Activated T-helper 9 cell treated with anti-CD3 and anti-CD28 coated beads, Interleukin-2, amount 50 U/mL, for 16 hours (primary cell): ENCODE measurements at places on chromosomes 6 and 20.
A peak's percentile ranks its signal among the peaks of the same experiment; 100 is the strongest.

DNA sequence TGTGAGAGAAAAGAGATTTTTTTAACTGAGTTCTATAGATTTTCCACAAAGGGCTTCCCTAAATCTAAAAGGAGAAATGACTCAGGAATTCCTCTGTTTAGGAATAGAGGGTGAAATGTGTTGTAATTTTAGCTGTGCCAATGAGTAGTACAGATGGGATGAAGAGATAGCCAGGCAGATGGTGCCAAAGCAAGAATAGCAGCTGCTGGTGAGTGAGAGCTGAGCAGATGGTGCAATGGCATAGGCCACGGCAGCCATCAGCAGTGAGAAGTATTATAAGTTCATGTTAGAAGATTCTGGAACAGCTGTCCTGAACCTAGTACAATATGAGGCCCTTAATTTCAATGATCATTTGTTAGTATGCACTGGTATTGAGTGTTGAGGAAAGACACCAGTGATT lies 40.2 kb upstream of the CRISP1 start:
- no peak for DNase-seq

DNA sequence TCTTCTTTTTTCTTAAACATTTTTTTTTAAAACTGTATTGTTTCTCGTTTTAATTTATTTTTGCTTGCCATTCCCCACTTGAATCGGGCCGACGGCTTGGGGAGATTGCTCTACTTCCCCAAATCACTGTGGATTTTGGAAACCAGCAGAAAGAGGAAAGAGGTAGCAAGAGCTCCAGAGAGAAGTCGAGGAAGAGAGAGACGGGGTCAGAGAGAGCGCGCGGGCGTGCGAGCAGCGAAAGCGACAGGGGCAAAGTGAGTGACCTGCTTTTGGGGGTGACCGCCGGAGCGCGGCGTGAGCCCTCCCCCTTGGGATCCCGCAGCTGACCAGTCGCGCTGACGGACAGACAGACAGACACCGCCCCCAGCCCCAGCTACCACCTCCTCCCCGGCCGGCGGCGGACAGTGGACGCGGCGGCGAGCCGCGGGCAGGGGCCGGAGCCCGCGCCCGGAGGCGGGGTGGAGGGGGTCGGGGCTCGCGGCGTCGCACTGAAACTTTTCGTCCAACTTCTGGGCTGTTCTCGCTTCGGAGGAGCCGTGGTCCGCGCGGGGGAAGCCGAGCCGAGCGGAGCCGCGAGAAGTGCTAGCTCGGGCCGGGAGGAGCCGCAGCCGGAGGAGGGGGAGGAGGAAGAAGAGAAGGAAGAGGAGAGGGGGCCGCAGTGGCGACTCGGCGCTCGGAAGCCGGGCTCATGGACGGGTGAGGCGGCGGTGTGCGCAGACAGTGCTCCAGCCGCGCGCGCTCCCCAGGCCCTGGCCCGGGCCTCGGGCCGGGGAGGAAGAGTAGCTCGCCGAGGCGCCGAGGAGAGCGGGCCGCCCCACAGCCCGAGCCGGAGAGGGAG lies 580 bp downstream of the VEGFA start:
- DNase-seq, result peak; percentile 12

DNA sequence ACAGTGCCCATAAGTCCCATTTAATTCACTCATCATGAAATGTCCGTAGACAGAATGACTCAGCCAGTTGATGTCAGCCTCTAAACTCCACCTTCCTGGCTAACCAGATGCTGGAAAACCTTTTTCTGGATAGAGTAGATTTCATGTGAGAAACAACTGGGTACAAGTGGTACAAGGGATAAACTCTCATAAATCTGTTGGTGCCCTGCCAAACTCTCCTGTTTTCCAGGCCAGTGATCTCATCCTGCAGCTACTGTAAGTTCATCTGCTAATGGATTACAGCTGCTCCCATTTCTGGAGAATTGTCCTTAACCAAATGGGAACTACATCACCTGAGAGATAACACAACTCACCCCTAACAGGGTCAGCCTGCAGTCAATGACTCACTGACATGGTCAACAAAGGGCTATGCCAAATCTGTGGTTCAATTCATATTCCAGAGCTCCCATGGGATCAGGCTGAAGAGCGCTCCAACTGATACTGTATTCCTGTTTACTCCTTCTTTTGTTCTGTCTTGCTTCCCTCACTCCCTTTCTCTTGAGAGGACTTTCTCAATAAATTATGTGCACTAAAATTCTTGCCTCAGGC lies 210.1 kb upstream of the HDDC2 start:
- no peak for DNase-seq

DNA sequence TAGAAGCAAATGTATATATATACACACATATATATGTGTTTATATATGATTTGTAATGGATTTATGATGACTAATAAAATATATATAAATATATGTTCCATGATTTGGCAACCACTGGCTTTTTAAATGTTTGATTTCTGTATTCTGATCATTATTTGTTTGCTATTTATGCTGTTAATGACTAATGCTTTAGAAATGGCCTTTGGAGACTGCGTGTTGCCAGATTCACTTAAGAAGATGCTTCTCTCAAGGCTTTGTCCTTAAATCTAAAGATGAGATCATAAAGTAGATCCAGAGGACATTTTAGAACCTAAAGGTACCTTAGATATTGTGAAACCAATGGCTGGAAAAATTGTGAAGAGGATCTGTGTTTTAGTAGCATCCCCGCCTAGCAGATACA lies 116.0 kb upstream of the SUPT3H start:
- DNase-seq, result no peak

DNA sequence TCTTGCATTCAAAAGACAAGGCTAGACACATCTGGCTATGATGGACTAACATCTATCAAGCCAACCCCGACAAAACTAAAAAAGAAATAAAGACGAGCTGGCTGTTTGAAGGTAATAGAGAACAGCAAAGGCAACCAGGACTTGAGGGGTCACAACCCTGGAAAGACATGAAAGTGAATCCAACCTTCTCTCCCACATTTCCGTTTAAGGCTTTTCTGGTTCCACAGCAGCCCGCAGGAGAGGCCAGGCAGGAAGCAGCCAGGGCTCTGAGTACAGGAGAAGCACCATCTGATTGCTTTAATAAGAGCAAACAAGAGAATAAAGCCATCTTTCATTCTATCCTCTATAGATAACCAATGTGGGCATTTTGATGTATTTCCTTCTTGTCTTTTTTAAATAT lies 14.3 kb downstream of the CNKSR3 start:
- no peak for DNase-seq

GRCh38 chr6:38068854-38069590 lies 249.5 kb downstream of the ZFAND3 start:
- DNase-seq, result no peak

DNA sequence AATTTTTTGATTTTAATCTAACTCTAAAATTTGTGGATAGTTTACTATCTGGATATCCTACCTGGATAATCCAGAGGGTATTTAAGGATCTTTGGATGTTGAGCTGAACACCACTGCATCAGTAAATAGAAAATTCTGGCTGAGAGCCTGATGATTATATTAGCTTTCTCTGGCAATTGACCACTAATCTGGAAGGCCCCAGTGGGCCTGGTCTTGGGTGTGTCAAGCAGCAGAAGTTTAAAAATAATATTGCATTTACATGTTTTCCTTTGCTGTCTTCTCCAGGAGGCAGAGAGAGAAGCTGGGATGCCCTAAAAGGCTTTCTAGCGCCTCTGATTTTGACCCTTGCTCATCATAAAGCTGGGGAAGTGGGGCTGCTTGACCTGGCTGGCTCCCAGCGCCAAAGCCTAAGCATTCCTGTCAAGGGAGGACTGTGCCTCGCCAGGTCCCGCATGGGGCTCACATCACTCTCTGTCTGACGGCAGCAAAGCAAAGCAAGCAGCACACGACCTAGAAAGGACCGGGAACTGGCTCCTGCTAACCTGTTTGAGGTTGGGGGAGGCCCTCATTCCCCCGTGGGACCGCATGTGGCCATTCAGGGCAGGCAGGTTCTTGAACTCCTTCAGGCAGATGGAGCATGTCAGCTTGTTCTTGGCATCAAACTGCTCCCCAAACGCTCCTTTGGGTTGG lies 46.6 kb upstream of the MRPS10 start:
- DNase-seq, result no peak

GRCh38 chr6:7540595-7540994 lies 876 bp upstream of the DSP start:
- DNase-seq, result no peak

DNA sequence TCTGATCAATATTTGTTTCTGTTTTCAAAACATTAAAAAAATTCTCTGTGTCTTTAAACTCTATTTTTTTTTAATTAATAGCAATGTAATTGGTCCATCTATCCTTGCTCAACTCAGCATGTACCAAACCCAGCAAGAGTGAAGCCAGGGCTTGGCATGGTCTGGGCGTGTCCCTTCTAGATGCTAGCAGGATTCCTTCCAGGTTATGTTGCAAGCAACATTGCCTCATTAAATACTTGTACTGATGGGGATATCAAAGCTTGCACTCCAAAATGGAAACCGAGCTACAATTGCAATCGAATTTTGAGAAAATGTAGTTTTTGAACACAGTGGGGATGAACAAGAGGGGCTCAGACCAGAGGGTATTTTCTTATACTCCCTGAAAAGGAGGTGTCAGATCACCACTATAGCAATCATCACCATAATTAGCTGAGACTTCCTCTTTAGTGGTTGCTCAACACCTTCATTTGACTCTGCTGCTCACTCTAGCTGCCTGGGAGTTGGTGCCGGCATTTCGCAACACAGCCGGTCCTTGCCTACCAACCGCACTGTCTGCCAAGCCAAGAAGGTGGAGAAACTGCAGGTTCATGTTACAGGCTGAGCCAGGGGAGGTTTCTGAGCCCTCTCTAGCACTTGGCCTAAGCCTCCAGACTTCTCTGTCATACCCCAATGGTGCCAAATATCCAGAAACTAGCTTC lies 67.8 kb upstream of the RALGAPA2 start:
- DNase-seq, result no peak

- DNase-seq, result no peak
These were observed 162.5 kb downstream of the WDR27 start for GRCh38 chr6:169539176-169539897.

GRCh38 chr6:4574007-4574406 lies 202.2 kb upstream of the CDYL start:
- DNase-seq, result no peak

GRCh38 chr20:4026093-4026601 lies 10.8 kb upstream of the RNF24 start:
- DNase-seq, result no peak

- no peak for DNase-seq
These were observed 37.1 kb downstream of the MYO6 start for GRCh38 chr6:75786152-75786551.

GRCh38 chr6:78808933-78809332 lies 58.4 kb upstream of the IRAK1BP1 start:
- DNase-seq, result no peak

- DNase-seq, result no peak
These were observed 104.9 kb downstream of the TULP4 start for GRCh38 chr6:158416883-158417759.

GRCh38 chr6:153960281-153960680 lies 78.8 kb upstream of the OPRM1 start:
- DNase-seq, result no peak

DNA sequence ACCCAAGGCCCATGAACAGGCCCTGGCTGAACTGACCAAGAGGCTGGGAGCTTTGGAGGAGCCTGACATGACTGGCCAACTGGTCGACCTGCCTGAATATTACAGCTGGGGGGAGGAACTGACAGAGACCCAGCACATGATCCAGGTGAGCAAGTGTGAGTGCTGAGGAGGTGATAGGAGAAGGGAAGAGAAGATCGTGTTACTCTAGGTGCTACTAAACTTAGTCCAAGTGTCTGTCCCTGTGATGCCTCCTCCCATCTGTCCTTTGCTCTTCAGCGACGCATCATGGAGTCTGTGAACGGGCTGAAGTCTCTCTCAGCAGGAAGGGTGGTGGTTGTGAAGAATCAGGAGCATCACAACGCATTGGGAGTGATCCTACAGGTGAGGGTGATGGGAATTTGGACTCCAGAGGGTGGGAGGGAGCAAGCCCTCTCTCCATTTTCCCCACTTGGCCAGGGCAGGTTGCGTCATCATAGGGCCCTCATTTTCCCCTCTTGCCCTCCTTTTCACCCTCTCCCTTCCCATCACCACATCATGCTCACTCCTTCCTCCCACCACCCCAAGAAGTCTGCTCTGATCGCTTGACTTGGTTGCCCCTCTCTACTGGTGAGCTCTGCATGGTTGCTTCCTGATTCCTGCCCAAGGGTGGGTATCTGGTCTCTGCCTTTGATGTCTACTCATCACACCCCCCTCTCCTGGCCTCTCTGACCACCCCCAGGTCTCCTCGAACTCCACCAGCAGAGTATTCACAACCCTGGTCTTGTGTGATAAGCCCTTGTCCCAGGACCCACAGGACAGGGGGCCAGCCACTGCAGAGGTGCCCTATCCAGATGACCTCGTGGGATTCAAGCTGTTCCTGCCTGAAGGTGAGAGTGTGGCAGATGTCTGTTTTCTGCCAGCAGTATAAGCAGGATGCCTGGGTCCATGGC lies 4.7 kb downstream of the DXO start:
- DNase-seq, result no peak

GRCh38 chr6:101779051-101779844 lies 385.7 kb downstream of the GRIK2 start:
- no peak for DNase-seq

GRCh38 chr6:95364016-95364604 lies 213.2 kb upstream of the MANEA start:
- no peak for DNase-seq

GRCh38 chr6:33216117-33216649 lies 7.9 kb downstream of the RING1 start:
- DNase-seq, result no peak

DNA sequence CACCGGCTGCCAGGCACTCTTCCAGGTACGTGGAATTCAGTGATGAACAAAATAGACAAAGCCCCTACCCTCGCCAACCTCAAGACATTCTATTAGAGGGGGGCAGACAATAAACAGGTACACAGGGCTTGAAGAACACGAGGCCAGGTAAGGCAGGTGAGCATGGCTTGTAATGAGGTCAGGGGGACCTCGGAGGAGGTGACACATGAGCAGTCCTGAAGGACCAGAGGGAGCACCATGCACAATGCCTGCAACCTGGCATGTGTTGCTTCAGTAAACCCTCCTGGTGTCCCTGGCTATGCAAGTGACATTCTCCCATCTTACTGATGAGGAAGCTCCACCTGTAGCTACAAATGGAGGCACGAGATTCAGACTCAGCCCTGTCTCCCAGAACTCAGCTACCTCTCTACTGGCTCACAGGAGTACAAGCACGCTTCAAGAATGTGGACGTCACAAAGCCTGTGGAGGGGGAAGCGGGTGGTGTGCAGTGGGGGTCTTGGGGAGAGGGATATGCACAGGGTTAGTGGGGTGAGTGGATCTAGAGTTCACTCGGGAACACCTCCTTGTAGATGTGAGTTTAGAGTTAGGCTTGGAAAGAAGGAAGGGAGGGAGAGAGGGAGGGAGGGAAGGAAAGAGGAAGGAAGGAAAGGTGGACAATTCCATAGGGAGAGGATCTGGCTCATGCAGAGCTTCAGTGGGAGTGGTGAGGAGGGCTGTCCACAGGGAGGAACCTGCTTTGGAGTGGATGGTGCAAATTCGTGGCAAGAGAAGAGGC lies 7.6 kb upstream of the MAPK13 start:
- DNase-seq, result no peak

GRCh38 chr6:68313911-68314310 lies 321.2 kb upstream of the ADGRB3 start:
- no peak for DNase-seq
